ENCODE measurements at places on chromosomes 5 and 9. TPM values are rescaled to one million over a fixed set of nuclear protein-coding genes. Genes with fewer than 3 reads are reported as not detected.

PCDHAC1 gene
- total RNA-seq = not detected

PHF24 gene
- not detected for total RNA-seq

HEMGN gene
- total RNA-seq = 1.8 TPM

XRCC4 gene
- 12.1 TPM for total RNA-seq
